ENCODE measurements at places on chromosomes 2 and 18. TPM values are rescaled to one million over a fixed set of nuclear protein-coding genes. Genes with fewer than 3 reads are reported as not detected.

Gene ANKRD39
- 32.6 TPM for total RNA-seq

Gene MOGAT1
- not detected for total RNA-seq

Gene AMER3
- not detected for total RNA-seq

DNA sequence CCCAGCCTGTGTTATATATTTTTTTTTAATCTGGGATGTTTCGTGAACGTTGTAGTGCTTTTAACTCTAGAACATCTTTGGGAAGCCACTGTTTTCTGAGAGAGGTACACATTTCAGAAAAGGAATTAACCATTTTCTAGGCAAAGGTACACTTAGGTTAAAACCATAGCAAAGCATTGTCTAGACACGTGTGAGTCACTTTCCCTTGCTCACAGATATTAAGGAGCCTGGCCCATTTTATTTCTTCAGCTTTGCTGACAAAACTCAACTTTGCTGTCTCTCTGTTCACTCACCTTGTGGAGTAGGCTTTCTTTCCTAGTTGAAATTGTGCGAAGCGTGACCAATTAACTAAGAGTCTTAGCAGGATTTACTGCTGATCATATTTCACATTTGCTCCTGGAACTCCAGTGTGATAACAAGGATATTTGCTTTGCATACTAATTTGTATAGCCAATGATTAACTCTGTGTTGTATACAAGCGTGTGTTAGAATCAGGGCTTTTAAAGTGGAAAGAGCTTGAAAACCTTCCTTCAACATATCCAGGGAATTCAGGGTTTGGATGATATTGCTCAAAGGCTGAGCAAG, 215.0 kb upstream of the AGAP1 start:
- DNase-seq = no peak

- DNase-seq = no peak
Observed at GRCh38 chr2:18232731-18233438, 327.6 kb downstream of the RDH14 start.

DNA sequence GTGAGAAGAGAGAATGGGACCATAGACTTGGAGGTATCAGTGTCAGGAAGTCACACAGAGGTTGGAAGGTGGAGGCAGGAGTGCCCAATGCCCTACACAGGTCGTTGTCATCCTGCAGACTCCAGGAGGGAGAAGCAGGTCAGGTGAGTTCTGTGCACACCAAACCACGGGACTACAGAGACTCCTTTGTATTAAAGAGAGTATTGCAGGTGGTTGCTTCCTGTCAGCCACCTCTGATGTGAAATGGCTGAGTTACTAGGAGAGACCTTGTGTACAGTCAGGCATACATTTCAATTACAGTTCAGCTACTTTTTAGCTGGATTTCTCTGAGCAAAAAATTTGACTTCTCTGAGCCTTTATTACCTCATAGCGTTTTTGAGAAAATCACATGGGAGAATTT, 51.6 kb downstream of the SPP2 start:
- DNase-seq = no peak

GRCh38 chr2:39515273-39515896, 78.3 kb upstream of the MAP4K3 start:
- DNase-seq = no peak

DNA sequence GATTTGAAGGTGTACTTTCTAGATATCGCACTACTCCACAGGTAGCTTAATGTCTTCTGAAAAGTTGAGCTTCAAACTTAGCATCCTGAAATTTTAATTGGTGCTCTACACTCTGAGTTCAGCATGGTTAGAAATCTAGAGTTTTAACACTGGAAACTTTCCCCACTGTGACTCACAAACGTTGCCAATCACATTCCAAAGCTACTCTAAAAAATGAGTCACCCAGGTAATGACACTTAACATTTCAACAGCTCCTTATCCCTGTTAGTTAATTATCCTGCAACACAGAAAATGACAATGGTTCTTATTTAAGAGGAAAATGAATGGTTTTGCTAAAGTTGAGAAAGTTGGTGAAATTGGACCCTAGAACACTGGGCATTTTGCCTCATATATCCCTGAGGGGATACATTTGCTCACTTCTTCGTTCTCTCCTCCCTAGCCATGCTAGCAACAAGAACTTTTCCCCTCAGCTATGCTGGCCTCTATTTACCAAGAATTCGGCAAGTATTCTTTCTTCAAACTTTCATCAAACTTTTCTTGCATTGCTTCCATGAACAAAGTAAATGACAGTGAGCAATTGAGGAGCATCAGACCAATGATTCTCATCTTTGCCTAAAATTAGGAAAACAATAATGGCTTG, 1024.1 kb upstream of the KLHL29 start:
- no peak for DNase-seq

DNA sequence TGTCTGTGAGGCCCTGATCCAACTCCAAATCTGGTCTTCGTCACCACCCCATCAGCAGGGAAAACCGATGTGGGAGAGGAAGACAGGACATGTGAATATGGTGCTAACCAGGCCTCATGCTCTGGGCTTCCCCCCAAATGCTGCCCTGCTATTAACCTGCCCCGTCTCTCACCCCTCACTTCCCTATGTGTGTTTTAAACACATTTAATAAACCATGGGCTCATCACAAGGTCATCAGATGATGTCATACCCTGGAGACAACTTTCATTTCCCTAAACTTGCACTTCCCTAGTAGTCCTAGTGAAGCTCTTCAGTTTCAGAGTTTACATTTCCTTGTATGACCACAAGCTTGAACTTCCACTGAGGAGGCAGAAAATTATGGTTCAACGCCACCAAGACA, 49.9 kb downstream of the CD8B2 start:
- DNase-seq = no peak

GRCh38 chr2:239751679-239752355, 273.3 kb downstream of the NDUFA10 start:
- DNase-seq = no peak

- DNase-seq = no peak
Observed at GRCh38 chr18:70503060-70503459, 214.2 kb downstream of the SOCS6 start.
